Fibroblast of skin of left biceps (primary cell): ENCODE measurements at places on chromosomes 13 and 19.

DNA sequence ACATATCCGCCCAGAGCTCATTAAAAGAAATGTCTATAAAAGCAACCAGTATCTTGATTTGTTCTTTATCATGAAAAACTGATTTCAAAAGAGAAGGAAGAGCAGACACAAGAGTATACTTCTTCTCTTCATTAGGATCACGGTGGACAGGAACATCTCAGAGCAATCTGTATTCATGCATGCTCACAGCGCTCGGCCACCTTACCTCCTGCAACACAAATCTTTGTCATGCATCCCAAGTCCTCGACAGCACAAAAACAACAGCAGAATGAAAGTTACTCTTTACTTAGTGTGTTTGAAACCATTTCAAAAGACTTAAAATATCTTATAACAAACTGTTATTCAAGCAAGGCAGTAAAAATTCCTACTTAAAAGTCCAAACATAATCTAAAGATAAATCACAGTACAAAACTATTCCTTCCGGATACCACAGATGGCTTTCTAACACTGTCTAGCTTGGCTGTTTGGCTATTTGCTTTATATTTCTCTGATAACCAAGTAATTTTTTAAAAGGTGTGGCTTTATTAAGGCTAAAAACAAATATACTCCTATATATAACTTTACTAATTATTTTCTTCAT, 174.5 kb downstream of the TBC1D4 start:
- DNase-seq = no peak

DNA sequence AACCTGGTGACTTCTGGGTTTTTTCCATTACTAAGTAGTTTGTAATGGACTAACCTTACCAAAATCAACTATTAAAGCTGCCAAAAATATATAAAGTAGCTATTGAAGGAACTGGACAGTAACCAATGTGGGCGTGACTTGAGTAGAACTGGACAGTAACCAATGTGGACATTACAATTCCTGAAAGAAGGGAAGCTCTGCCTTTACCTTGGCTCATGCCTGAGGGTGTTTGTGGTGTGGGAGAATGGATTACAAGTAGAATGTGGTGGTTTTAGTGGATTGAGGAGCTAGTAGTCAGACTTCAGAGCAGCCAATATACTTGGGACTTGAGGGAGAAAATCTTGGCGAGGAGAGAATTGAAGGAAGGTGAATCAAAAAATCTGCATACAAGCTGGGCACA, 17.5 kb downstream of the LRRC63 start:
- no peak for DNase-seq

GRCh38 chr19:23917856-23918255, 3.2 kb downstream of the ZNF726 start:
- no peak for DNase-seq

DNA sequence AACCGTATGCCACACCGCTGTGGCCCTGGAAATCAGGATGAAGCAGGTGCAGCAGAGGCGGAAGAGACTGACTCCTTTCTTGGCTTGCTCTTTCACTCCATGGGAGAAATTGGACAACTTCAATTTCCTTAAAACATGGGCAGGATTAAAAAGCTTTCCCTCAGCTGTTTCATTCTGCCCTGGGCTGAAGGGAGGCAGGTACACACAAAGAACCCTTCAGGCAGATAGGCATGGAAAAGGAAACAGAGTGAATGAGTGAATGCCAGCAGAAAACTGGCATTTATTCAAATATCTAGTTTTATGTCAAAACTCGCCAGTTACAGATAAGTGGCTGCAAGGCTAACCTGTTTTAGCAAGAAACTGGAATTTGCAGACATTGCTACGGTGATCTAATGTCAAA, 71.0 kb upstream of the SLC15A1 start:
- DNase-seq = no peak

DNA sequence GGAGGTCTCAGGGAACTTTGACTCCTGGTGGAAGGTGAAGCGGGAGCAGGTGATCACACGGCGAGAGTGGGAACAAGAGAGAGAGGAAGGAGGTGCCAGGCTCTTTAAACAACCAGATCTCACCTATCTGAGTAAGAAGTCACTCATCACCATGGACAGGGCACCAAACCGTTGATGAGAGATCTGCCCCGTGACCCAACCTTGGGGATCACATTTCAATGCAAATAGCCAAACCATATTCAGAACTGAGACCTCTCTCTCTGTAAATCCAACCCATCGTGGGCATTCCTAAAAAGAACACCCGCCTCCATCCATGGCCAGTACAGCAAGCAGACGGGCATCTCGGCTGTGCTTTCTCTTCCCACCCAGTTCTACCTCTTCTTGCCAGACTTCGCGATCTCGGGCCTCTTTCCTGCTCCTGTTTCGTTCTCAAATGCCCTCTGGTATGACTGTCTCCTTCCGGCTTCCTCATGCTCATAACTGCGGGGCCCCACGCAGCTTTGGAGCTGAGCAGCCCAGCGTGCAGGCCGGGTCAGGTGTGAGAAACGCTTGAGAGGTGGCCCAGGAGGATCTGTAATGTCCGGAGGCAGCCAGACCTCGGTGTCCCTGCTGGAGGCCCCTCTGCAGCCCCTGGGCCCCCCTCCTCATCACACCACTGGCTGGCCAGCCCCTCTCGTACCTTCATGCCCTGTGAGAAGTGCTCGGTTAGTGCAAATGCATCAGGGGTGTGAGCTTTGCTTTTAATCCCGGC, 97.0 kb upstream of the GPR183 start:
- DNase-seq = no peak

- no peak for DNase-seq
Observed at GRCh38 chr13:105327581-105328126, 1207.8 kb downstream of the EFNB2 start.

- DNase-seq = no peak
Observed at GRCh38 chr19:8398311-8398771, 8.2 kb downstream of the RAB11B start.

DNA sequence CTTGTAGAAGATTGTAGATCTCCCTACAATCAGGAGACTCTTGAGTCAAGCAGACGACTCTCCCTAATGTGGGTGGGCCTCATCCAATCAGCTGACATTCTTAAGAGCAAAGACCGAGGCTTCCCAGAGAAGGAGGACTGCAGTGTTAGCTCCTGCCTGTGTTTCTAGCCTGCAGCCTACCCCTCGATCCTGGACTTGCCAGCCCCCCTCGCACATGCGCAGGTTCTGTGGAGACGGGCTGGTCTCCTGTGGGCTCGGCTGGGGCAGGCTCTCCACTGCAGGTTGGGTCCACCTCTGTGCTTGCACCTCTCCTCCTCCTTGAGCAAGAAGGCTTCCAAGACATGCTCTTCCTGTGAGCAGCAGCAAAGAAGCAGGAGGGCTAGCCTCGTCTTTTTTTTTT, 185.2 kb upstream of the SOX1 start:
- no peak for DNase-seq

DNA sequence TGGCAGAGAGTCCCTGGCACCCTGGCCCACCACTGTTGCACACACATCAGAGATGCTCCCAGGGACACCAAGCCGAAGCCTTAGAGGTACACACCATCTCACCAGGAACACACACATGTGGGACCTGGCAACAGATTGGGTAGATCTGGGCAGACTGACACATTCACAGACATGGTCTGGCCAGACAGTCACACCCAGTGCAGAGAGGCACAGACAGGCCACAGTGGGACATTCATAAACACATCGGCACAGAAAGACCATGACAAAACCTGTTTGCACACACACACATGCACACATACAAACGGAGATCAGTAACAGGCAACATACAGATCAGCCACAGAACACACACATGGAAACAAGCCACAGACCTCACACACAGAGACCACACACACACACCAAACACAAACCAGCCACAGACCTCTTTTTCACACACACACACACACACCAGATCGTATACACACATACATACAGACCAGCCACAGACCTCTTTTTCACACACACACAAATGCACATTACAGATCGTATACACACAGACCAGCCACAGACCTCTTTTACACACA, 6.3 kb upstream of the JUNB start:
- no peak for DNase-seq

GRCh38 chr19:34957830-34958751, 5.9 kb downstream of the ZNF792 start:
- no peak for DNase-seq

DNA sequence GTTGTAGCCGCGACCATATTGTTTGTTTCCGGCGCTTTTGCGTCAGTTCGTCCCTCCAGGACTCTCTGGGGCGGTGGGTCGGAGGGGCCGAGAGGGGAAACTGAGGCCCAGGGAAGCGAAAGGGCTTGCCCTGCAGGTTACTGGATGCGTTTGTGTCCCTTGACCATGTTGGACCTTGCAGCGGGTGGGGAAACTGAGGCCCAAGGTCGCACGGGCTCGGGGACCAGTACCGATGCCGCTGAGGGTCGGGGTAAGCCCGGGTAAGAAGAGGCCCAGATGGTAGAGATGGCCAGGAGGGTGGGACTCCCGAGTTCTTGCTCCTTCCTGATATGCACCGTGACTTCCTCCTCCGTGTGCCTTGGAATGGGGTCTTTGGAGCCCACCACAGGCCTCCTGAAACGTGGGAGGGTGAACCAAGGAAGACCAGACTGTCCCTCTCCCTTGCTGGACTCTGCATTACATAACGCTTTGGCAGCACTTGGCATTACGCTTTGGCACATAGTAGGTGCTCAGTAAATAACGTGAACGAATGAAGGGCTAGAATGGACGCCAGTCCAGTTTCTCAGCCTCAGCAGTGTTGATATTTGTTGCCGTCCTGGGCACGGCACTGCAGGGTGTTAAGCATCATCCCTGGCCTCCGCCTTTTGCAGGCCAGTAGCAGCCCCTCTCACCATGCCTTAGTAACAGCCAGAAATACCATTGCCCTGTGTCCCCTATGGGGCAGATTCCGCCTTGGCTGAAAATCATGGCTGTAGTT, 743 bp downstream of the CHAF1A start:
- no peak for DNase-seq

DNA sequence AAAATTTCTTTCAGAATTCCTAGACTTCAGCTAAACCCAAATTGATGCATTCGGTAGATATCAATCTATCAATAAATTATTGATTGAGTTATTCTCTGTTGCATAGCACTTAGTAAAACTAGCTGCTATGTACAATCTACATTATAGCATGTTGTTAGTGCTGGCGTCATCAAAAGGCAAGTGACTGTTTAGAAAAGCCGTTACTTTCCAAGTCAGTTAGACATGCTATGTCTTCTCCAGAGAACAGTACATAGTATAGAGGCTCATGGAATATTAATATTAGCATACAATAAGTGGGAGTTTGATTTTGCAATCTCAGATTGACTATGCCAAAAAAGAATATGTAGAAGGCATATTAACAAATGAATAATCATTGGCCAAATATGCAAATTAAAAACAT, 165.6 kb downstream of the DCT start:
- DNase-seq = no peak

GRCh38 chr19:29841209-29841558, 29.4 kb downstream of the CCNE1 start:
- no peak for DNase-seq

DNA sequence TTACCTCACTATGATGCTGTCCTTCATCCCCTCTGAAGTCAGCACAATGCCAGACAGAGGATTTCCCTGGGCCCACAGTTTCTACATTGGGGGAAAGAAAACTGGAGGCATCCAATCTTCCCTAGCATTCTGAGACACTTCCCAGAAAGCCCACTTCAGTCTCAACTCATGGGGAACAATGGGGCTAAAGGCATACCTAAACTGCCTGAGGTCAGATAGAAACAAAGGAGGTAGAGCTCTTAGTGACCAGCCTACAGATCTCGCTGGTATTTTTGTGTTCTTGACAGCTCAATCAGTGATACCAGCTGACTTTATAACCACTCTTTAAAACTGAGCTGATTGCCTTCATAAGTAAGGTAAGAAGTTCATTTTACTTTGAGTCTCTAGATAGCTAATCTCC, 881.0 kb upstream of the GPC6 start:
- DNase-seq = no peak

GRCh38 chr13:109602356-109602755, 184.0 kb downstream of the IRS2 start:
- DNase-seq = no peak

GRCh38 chr19:5314012-5314906, 26.4 kb downstream of the PTPRS start:
- DNase-seq = no peak

- DNase-seq = peak; percentile 78
Observed at GRCh38 chr13:106373989-106374572, 161.4 kb downstream of the EFNB2 start.

GRCh38 chr13:23609414-23609760, 39.2 kb downstream of the TNFRSF19 start:
- DNase-seq = no peak

- DNase-seq = no peak
Observed at GRCh38 chr13:63088226-63088625, 1672.6 kb upstream of the PCDH20 start.

- DNase-seq = no peak
Observed at GRCh38 chr19:1763648-1764639, 10.6 kb downstream of the ONECUT3 start.

DNA sequence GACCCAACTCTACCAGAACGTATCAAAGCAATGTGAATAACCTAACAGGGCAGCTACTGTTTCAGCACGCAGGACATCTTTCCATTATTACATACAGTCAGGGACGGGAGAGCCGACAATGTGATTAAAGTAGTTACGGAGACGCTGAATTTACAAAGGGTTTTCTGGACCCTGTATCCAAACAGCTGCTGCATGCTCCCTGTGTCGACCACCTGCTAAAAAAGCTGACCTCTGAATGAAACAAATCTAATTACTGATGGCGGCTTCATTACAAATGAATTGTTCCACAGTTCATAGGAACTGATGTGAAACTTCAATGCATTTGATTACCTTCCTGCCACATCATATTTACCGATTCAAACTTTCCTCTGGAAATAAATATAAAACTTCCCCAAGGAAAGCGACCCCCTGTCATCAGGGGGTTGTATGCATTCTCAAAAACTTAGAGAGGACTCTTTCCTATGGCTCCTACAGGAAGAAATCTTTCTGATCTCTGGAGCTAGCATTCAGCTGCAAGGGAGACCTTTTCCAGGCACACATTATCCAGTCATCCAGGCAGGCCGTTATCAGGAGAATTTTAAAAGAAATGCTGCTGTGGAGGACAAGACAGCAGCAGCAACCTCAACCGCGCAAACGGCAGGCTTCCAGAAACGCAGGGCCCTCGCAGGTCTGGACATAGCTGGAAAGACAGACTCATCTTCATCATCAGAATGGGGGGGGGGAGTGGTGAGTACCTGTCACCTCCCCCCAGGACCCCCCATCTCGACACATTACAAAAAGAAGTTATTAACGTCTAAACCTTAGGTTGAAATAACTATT, 3.1 kb downstream of the EFNB2 start:
- no peak for DNase-seq

- no peak for DNase-seq
Observed at GRCh38 chr19:3565139-3565538, 7.6 kb upstream of the HMG20B start.

GRCh38 chr13:110272651-110273050, 34.3 kb downstream of the COL4A1 start:
- no peak for DNase-seq

DNA sequence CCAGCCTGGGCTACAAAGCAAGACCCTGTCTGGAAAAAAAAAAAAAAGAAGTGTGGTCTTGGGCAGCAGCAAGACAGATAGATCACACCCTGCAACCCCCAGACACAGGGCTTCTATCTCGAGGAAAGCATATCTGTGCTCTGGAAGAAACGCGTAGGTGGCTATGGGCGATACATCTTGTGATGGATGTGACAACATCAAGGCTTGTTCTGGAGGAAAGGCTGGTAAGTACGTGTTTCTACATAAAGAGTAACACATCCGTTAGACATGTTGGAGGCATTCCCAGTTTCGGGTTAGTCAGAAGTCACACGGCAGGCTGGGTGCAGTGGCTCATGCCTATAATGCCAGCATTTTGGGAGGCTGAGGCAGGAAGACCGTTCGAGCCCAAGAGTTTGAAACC, 6.6 kb upstream of the DHDH start:
- DNase-seq = peak; percentile 72
